M059J (cell line): ENCODE measurements at places on chromosomes 3 and 15. TPM values are rescaled to one million over a fixed set of nuclear protein-coding genes. Genes with fewer than 3 reads are reported as not detected.

DNA sequence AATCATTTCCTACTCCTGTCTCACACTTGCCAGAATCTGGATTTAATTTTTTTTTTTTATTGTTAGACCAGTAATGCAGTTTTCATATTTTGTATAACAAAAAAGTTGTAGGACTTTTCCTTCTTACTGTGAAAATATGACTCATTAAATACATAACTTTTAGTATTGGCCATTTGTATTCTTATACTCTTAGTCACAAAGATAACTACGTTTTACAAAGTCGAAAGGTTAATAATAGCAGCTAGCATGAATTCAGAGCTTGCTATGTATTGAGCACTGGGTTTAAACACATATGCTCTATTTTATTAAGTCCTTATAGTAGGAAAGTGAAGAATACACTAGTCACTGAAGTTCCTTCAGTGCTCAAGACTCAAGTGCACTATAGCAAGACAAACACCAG is 43.1 kb downstream of the LRRN1 start:
- no peak for DNase-seq

Gene CACNA2D3
- 0.91 TPM in 2 replicates for total RNA-seq

DNA sequence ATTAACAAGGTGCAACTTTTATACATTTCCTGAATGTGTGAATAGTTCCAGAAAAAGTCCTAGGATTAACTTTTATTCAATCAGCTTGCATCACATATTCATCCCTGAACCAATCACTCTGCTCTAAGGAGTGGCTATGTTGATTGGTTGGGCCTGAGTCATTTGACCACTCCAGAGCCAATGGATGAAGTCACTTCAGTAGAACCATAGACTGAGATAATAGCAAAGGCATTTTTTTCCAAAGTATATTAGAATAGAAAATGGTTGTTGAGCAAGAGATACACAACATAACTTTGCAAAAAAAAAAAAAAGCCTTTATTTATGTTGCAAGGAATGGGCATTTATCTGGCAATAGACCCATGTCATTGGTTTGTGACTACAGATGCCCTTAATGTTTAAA is 55.5 kb upstream of the AGTR1 start:
- DNase-seq = no peak

- DNase-seq = no peak
Measured at GRCh38 chr15:66951531-66952320, 113.7 kb upstream of the SMAD3 start.

Gene SYNPR
- not detected in 2 replicates for total RNA-seq

DNA sequence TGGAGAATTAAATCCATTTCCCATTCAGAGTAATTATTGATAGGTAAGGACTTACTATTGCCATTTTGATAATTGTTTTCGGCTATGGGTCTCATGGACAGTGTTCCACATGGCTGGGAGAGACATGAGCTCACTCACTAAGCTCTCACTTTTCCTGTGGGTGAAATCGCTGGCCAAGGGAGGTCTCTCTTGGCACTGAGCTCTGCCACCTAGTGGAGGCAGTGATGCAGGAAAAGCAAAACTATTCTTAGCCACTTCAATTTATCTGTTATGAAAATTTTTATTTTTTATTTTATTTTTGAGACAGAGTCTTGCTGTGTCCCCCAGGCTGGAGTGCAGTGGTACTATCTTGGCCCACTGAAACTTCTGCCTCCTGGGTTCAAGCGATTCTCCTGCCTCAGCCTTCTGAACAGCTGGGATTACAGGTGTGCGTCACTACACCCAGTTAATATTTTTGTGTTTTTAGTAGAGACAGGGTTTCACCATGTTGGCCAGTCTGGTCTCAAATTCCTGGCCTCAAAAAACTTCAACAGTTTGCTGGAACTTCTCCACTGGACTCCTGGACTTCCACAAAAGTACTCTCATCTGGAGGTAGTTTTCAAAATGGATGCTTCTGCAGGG is 4.7 kb upstream of the RNF13 start:
- peak; percentile 83 for DNase-seq

Gene SCG3
- 0.10 TPM in 1 of 2 replicates, not detected in the other for total RNA-seq

- peak; percentile 5 for DNase-seq
Measured at GRCh38 chr3:166405465-166405864, 568.2 kb upstream of the BCHE start.
